Suppressor macrophage (primary cell): ENCODE measurements at places on chromosomes 12 and 14.

- no peak for DNase-seq
These were observed 452.6 kb downstream of the PCNX1 start for GRCh38 chr14:71359823-71360222.

DNA sequence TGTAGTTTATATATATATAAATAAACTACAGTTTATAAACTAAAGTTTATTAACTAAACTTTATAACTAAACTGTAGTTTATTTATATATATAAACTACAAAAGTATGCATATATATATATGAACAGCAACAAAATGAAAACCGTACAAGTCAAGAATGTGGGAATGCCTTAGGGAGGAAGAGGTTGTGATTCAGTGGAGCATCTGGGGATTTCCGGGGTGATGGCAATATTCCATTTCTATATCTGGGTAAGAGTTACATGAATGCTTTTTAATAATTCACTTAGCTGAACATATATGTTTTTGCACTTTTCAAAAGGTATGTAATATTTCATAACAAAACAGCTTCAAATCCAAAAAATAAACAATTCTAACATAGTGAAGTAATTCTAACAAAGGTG lies 30.1 kb upstream of the CAND1 start:
- no peak for DNase-seq

- no peak for DNase-seq
These were observed at the start of gene PLEKHG3 for GRCh38 chr14:64704143-64704742. PLEKHG3 (plus strand) TSS chr14:64704424; CDS start chr14:64727632, 23,208 bp downstream.

DNA sequence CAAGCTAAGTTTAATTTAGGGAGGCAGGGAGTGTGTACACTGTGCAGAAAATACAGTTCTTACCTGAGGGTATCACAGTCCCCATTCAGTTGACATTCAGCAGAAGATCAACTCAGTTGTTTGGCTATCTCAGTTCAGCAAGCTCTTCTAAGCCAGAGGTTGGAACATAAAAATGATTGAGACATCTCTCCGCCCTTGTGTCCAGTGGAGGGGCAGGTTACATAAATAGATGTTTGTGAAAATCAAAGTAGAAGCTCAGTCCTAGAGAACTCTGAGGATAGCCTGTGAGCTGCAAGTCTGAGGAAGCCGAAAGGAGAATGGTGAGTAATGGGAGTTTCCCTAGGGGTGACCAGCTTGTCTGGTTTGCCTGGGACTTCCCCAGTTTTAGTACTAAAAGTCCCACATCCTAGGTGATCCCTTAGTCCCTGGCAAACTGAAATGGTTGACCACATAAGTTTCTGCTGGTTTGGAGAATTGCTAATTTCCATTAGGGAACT lies 251.4 kb upstream of the ATP2B1 start:
- peak; percentile 78 for DNase-seq
